ENCODE measurements at places on chromosomes 12 and 14.
A peak's percentile ranks its signal among the peaks of the same experiment; 100 is the strongest.

DNA sequence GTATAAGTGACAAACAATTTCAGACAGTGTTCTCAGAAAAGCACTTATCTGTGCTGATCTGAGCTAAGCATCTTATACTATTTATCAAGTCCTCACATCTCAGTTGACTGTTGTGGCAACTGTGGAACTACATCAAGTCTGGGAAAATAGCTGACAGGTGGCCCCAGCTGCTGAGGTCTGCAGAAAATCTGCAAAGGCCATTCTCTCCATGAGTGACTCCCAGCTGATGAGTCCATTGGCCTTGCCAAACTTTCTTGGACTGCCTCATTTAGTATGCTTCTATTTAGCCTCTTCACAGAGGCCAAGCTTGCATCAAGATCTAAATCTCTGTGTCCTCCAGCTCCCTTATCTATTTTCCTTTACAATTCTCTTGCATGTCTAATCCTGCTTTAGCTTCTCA, 174.5 kb upstream of the RBM19 start:
- DNase-seq: no peak

GRCh38 chr12:59240048-59240447, 319.7 kb upstream of the LRIG3 start:
- no peak for DNase-seq

- DNase-seq: peak; percentile 92
These were observed 116.4 kb downstream of the LRIG3 start for GRCh38 chr12:58803908-58804307.

DNA sequence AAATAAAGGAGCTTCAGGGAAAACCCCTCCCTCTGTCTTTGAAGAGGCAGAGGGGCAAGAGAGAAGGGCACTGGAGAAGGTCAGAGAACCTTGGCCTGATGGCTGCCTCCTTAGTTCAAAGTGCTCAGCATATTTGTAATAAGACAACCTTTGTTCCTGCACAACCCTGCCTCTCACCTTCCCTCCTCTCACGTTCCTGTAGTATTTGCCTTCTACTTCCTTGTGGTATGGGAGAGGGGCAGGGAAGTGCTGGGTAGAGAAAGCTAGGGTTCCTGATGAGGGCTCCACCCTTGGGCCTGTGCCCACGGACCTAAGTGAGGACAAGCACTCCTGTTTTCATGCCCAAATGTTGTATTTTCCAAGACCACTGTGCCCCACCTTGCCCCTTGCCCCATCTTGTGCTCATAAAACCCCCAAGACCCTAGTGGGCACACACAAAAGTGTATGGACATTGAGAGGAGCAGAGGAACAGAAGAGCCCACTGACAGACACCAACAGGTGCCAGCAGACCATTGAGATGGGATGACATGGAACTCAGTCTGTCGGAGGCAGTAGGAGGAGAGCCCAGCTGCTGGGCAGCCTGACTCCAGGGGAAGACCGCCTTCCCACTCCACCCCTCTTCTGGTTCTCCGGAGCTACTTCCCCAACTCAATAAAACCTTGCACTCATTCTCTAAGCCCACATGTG, 261.5 kb upstream of the CCDC196 start:
- no peak for DNase-seq

DNA sequence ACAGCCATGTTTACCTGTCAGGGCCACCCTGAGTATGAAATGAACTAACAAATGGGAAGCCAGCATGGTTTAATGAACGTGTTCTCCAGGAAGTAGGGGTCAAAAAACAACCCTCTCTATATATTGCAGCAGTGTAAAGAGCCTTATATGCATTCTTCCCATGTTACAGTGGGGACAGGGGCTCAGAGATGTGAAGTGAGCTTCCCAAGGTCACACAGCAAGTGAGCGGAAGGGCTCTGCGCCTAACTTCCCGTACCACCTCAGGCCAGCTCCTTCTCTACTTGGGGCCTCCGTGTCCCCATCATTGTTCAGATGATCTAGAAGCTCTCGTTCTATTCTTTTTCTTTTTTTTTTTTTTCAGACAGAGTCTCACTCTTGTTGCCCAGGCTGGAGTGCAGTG, 105.1 kb upstream of the MAP1LC3B2 start:
- DNase-seq: no peak

DNA sequence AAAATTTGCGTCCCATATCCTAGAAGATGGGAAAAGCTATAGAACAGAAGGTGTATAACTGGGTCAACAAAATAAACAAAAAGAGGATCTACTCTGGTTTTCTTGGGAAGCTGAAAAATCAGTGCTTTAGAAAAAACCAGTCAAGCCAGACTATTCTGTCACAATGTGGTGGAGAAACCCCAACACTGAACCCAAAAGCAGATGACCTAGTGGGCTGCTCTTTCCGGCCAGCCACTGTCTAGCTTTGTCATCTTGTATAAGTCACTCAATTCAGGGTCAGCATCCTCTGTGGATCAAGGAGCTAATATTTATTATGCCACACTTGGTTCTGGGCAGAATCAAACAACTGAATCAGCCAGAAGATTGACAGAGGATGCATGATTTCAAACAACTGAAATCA, 26.6 kb upstream of the TMCC3 start:
- DNase-seq: no peak

DNA sequence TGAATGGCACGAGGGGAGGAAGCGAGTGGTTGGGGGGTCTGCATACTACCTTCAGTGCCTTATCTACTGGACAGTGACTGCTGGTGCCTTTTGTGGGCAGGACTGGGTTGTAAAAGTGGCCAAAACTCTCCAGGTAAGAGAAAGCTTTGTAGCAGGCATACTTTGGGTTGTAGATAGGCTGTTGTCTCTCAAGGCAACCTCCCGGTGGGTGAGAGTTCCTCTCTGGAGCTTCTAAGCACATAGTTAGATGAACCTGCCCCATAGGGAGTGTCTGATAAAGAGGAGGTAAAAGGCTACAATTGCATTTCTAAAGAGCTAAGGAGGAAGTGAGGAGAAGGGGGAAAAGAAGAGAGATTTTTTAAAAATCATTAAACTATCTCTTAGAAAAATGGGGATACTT, 4.2 kb upstream of the DAD1 start:
- DNase-seq: no peak

- DNase-seq: no peak
These were observed 193.3 kb upstream of the C14orf180 start for GRCh38 chr14:104386151-104386841.

DNA sequence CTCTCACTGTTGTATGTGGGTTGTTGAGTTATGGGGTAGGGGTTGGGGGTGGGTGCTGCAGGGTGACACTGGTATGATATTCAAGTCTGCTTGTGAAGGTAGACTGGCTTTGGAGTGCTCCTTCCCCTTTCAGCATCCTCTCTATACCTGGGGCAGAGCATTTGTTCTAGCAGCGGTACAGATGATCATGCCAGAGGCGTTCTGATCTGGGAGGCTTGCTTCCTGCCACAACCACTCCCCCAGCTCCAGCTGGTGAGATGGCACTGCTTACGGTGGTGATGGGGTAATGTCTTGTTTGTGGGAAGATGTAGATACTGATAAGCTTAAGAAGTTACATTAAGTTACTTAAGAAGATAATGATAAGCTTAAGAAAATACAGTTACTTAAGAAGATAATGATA, 131.8 kb downstream of the ERC1 start:
- no peak for DNase-seq

DNA sequence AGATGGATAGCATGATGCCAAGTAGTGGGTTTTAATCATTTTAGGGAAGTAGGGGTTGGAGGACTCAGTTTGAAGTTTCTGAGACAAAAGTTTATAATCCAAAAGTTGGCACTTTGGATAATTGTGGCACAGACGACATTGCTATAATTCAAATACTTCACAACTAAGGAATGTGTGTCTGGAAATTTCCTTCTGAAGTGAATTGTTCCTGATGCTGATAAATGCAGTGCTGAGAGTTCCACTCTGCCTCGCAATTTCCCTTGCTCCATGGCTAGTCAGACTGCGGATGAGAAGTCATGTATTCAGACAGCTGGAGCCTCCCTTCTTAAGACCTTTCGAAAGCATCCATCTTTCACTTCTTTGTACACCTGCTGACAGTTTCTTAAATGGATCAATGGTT, 393.3 kb upstream of the PRICKLE1 start:
- no peak for DNase-seq

DNA sequence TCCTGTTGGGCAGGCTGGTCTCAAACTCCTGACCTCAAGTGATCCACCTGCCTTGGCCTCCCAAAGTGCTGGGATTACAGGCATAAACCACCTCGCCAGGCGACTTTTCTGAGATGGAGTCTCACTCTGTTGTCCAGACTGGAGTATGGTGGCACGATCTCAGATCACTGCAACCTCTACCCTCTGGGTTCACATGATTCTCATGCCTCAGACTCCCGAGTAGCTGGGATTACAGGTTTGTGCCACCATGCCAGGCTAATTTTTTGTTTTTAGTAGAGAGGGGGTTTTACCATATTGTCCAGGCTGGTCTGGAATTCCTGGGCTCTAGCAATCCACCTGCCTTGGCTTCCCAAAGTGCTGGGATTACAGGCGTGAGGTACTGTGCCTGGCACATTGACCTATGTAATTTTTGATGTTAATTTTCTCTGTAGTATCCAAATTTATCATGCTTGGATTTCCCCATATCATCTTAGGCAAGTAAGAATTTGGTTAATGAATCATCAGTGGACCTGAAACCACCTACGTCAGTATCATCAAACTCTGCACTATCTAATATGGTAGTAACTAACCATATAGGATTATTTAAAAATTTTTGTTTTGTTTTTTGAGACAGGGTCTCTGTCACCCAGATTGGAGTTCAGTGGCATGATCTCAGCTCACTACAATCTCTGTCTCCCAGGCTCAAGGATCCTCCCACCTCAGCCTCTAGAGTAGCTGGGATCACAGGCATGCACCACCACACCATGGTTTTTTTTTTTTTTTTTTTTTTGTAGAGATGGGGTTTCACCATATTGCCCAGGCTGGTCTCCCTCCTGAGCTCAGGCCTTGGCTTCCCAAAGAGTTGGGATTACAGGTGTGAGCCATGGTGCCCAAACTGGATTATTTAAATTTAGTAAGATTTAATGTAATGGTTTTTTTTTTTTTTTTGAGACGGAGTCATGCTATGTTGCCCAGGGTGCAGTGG, 11.9 kb upstream of the ATP5F1B start:
- DNase-seq: no peak

DNA sequence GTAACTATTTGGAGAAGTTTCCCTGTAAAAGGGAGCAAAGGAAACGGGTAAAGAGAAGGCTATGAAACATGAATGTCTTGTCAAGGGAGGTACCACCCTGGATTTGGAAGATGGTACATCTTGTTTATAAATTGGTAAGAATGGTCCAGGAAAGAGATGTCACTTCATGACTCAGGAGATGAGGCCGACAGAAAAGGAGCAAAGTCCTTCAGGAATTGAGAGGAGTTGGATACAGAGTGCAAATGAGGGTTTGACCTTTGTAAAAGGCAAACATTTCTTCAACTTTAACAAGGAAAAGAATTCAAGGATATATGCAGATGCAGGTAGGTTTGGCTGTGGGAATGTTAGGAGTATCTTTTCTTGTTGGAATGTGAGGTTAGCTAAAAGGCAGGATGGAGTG, 30.8 kb downstream of the NDUFA9 start:
- no peak for DNase-seq

DNA sequence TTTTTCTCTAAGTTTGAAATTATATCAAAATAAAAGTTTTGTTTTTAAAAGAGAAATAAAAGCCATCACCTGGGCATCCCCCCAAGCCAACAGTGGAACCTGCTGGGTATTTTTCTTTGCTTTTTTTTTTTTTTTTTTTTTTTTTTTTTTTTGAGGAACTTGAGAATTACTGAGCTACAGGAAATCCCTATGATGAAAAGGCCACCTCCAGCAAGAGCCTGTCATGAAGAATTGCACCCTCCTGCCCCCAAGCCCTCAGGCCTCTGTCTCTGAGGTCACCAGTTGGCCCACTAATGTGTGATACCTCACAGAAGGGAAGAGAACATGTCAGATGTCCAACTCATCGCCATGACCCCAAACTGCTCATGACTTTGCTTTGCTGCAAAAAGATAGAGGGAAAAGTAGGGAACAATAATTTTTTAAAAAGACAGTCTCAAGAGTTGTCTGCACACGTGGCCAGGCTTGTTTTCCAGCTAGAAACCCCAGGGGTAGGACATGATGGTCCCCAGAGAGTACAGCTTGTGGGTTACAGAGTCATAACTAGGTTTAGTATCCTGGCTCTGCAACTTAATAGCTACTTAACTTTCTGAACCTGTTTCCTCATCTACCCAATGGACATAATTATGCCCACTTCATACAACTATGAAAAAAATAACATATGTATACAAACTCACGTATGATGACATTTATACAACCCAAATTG, 124.3 kb upstream of the EGLN3 start:
- DNase-seq: no peak

GRCh38 chr12:6734506-6735387, 10.9 kb downstream of the COPS7A start:
- DNase-seq: no peak

- no peak for DNase-seq
These were observed 86.4 kb downstream of the EML1 start for GRCh38 chr14:99879401-99880295.

- DNase-seq: no peak
These were observed 9.4 kb downstream of the SART3 start for GRCh38 chr12:108551535-108551934.

DNA sequence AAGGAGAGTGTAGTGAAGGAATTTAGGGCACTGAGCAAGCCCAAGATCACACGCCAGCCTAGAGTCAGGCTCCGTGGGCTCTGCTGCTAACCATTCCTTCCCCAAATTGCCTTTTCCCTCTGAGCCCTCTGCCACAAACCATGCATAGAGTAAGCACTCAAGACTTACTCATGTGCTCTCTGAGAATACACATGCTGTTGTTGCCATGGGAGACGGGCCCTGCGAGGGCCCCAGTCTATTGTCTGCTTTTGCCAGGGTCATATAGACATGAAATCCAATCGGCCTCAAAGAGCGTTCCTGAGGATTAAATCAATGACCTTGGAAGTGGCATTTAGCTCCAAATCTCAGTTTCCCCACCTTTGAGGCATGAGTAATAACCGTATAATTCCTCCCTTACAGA, 48.7 kb upstream of the WSCD2 start:
- DNase-seq: no peak

DNA sequence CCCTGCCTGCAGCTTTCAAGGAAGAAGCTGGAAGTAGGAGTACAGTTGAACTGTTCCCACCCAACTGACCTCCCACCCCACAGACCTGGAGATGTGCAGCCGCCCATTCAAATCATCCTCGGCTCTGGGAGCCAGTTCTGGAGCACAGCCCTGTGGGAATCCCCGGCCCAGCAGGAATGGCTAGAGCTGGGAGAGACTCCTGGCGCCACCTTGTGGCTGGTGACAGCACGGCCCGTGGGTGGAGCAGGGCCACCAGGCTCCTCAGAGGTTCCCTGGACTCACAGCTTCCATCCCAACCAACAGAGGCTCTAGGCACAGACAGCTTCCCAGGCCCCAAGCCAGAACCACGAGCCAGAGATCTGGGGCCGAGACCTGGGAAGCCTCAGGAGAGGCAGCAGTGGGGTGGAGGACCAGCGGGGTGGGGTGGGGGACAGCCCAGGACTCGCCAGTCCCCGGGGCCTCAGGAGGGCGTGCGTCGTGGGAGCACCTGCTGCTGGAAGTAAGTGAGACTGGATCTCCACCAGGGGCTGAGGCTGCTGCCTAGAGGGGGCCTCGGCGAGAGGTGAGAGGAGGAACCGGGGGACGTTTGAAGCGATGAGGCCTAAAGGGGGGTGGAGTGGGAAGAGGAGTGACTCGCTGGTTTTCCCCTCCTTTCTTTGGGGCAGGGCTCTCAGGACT, 43.4 kb downstream of the RNF34 start:
- peak; percentile 77 for DNase-seq
